WTC11 (cell line): ENCODE measurements at places on chromosomes 3 and 15.

DNA sequence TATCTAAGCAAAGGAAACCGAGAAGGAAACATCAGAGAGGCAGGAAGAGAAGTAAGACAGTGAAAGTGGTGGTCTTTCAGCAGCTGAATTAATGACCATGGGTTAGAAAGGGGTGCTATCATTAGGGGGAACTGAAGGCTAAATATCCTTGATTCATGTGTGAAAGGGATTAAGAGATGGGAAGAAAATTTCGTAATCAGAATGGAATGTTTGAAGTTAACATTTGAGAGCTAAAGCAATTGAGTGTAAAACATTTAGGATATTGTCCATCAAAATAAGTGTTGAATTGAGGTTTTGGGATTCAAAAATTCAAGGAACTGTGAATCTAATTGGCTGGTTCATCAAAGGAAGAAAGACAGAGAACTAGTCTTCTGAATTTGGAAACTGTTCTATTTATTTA is 4.1 kb upstream of the ECT2 start:
- DNase-seq: no peak

- no peak for DNase-seq
Measured at GRCh38 chr3:158977497-158977896, 175.6 kb downstream of the MFSD1 start.

- DNase-seq: no peak
Measured at GRCh38 chr3:127417709-127418559, 130.1 kb upstream of the PRR20G start.

- DNase-seq: no peak
Measured at GRCh38 chr3:150341891-150342290, 66.2 kb upstream of the TSC22D2 start.

- no peak for DNase-seq
Measured at GRCh38 chr15:39083213-39083612, 497.7 kb upstream of the THBS1 start.

DNA sequence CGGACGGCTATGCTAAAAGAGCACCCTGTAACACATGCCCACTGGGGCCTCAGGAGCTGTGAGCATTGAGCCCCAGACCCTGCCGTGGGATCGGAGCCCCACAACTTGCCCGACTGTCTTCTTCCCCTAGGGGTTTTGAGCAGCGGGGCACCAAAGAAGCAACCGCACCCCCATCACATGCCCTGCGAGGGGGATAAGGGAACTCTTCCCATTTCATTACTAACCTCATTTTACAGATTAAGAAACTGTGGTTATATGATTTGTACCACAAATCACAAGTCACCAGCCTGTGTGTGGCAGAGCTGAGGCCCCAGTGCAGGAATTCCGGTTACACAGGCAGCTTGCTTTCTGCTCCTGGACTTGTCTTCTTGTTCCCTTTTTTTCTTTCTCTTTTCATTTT is 86.2 kb downstream of the CD47 start:
- no peak for DNase-seq

DNA sequence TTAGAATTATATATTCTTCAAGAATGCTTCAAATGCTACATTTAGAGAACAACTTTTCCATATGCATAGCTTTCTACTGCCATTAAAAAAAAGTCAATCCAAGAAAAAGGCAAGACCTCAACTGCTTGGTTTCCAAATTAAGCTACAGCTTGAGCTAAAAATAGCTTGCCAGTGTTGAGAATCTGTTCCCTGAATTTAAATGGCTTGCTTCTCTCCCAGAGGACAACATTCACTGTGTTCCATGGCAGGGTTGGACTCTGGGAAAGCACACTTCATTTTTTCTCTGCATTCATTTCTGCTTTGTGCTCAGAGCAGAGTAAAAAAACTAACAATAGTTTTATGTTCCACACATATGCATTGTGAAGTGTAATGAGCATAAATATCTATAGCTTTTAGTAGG is 50.3 kb upstream of the ACTL6A start:
- no peak for DNase-seq

GRCh38 chr15:52466134-52466701 is 62.5 kb downstream of the MYO5A start:
- peak; percentile 51 for DNase-seq

DNA sequence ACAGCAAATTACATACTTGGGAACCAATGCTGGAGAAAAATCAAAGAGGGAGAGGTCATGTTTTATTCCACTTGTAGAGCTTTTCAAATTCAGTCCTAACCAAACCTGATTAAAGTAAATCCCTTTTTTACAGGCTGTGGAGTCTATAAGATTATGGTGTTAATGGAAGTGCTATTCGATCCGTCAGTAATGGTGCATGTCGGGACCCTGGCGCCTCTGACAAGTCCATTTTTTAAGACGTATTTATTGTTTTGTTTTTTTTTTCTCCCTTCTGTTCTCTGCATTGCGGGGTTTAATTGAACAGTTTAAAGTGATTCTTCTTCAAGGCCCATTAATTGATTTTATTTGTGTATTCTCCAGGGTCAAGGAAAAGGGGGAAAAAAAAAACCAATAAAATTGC is 725.9 kb downstream of the TUSC7 start:
- no peak for DNase-seq

GRCh38 chr15:58407236-58407775 is 24.5 kb upstream of the LIPC start:
- DNase-seq: no peak

- DNase-seq: no peak
Measured at GRCh38 chr3:62768896-62769295, 106.3 kb downstream of the CADPS start.

DNA sequence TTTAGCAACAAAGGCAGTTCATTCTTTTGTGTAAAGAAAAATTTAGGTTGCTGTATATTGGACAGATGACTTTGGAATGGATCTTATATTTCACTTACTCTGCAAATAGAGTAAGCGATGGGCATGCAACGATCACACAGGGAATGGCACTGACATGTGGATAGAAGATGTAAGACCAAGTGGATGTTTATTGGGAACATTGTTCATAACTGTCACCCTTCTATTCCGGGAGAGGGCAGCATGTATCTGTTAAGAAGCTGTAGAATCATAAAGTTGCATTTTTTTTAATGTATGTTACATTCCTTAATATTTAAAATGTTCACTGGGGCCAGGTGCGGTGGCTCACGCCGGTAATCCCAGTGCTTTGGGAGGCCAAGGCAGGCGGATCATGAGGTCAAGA is 41.2 kb downstream of the HPS3 start:
- DNase-seq: no peak

DNA sequence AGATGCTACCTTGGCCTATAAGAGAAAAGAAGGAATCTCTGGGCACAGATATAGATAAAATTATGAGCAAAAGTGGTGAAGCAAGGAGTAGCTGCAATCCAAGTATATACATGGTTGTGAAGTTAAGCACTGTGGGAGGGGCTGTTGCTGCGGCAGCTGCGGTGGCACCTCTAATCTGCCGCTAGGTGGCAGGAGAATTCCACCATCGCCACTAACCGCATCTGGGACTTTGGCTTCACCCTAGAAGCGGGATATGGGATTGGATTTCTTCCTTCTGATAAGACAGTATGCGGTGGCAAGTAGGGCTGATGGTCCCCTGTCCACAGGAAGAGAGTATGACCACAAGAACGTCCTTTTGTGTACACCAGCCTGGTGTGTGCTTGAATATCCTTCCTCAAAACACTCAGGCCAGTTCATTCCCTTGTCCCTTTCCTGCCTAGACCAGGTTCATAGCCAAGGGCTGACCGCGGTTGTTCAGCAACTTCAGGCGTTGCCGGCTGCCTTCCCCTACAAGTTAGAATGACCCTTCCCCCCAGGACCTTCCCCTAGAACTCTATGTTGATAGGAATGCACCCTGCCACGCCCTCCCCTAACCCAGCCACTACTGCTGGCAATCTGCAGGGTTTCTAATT is 5.1 kb downstream of the MAGEL2 start:
- peak; percentile 69 for DNase-seq

- no peak for DNase-seq
Measured at GRCh38 chr3:106263011-106263410, 394.2 kb upstream of the CBLB start.

DNA sequence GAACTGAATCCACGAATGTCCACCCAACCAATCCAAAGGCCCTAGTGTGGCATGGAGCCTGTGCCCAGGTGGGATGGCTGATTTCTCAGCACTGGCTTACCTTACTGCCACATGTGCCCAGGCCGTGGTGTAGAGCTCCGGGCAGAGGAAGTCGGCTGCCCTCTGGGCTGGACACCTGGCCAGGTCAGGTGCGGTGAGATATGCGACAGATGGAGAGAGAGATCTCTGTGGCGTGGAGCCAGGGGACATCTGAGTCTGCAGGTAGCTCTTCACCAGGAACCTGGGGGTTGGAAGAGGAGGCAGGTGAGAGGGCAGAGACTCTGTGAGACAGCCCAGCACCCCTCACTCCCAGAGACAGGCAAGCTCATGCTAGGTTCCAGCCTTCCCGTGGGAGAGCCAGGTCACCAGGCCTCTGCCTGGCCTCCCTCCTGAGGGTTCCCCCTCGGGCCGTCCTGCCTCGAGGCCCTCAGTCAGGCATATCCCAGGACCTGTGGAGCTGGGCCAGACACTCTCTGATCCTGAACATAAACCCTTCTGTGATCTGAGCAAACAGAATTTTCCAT is 12.6 kb downstream of the ACOX2 start:
- DNase-seq: no peak

DNA sequence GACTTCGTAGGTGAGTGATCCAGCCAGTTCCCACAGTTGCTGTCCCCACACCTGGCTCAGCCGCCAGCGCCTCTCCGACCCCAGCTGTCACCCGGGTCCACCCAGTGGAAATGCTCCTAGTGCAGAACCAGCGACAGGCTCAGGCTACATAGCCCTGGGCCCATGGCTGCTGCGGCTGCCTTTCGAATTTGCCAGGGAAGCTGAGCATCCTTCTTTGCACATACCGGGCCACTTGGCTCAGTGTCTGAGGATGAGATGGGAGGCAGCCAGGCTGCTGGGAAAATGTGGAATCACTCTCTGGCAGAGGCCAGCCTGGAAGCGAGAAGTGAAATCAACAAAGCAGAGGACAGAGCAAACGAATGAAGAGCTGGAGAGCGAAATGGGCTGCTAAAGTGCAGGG is 80.1 kb downstream of the ST8SIA2 start:
- no peak for DNase-seq

DNA sequence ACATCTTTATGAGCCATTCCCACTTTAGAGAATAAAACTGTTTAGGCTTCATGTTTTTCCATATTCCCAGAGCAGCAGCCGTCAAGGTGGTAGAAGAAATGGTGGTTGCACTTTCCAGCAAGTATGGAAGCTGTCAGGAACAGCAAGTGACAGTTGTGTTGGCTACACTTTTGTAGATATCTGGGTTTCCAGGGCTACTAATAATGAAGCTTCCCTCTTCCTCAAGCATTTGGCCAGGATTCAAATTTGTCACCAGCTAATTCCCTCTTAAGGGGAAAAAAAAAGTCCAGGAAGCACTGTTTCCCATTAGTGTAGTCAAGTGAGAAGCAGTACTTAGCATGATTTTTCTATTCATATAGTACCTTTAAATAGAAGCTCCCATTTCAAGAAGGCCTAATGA is 252.8 kb downstream of the IGSF11 start:
- no peak for DNase-seq

DNA sequence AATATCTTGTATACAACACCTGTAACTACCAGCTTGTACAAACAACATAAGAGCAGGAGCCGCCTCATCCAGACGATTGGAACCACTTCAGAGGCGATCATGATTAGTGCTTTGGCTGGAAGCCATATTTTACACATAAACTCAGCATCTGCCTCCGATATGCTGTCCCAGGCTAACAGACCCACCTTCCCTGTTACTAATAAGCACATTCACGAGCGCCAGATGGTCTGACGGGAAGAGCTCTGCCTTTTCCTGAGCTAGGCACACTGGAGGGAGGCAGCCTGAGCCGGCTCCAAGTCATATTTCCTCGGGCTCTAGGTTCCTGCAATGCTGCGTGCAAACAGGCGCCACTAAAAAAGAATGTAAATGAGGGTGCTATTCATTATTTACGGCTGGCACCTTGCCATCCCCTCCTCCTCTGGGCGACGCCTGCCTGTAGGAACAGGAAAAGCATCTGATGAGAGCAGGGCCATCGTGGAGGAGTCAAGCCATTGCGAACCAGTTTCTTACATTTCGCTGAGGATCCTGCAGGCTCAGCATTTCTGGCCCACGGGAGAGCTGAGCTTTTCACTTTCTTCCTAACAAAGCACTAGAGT is 98.2 kb downstream of the ANXA2 start:
- peak; percentile 34 for DNase-seq

DNA sequence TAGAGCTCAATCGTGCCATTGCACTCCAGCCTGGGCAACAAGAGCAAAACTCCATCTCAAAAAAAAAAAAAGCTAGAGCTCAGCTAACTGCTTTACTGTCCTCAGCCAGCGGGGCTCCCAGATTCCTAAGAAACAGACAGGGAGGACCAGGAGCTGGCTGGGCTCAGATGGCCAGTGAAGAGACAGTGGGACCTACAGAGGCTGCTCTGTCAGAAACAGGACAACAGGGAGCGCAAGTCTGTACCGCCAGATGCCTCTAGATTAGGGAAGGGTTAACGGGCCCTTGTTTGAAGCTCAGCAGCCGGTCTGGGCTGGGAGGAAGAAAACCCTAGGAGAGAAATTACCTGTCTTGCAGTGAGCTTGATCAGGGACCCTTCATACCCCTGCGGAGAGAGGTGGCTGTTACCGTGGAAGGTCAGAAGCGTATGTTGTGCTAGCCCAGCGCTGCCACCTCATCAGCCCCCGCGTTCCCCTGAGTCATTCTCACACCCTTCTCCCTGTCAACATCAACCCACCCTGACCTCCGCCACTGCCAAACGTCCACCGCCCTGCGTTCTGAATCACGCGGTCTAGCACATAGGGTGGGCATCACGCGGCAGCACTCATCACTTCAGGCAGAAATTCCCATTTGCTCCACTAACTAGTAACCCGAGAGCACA is 25.3 kb downstream of the RBPMS2 start:
- DNase-seq: peak; percentile 66

DNA sequence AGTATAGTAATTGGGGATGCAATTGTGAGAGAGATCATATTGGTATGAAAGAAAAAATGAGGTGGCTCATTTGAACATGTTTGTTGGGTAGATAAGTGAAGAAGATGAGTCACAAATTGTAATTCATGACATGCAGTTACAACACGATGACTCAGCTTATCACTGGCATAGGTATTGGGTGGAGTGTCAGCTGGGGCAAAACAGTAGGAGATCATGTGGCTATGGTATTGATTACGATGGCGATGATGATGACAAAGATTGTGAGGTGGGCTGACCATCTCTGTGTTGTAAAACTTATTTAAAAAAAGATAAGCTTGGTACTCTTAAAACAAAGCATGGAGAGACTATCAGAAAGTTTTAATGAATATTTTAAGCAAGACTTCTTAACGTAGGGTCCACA is 11.6 kb upstream of the DPH6 start:
- no peak for DNase-seq

DNA sequence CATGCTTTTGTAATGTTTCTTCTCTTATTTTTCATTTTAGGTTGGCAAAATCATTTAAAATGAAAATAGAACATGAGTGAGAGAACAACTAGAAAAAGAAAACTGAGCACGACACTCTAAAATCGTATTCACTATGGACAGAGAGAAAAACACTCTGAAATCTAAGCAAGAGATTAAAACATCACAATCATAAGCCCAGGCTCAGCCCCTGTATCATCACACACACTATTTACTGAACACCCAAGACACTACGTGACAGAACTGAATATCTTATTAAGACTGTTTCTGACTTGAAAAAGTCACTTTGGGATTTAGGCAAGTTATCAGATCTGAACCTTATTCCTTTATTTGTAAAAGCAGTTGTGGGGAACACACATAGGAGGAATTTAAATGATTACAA is 82.6 kb upstream of the PLXND1 start:
- DNase-seq: no peak
